ENCODE measurements at places on chromosomes 2 and 18.

DNA sequence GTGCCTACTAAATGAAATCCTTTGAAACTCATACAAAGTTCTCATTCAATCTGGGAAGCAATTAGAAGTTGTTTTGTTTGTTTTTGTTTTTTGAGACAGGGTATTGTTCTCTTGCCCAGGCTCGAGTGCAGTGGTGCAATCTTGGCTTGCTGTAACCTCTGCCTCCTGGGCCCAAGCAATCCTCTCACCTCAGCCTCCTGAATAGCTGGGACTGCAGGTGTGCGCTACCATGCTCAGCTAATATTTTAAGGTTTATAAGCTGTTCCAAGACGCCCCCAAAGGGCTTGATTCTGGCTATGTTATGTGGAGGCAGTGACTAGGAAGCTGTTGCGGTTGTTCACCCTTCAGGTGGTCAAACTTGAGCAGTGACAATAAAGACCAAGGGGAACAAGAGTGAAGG is 48.5 kb downstream of the NAB1 start:
- no peak for DNase-seq

DNA sequence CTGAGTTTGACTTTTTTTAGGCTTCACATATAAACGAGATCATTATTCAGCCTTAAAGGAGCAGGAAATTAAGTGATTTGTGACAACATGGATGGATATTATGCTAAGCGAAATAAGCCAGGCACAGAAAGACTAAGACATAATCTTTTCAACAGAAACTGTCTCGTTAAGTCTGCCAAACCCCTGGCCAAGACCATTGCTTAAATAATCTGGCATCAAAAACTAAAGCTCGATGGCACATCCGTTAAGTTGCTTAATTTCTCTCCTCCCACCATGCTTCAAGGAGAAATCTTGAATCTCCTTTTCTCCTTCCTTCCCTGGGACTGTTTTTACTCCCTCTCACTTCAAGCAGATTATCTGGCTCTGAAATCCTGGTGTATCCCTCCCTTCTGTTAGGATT is 140.3 kb downstream of the GALNT14 start:
- DNase-seq = no peak

- no peak for DNase-seq
Measured at GRCh38 chr2:155021618-155022017, 323.1 kb downstream of the KCNJ3 start.

DNA sequence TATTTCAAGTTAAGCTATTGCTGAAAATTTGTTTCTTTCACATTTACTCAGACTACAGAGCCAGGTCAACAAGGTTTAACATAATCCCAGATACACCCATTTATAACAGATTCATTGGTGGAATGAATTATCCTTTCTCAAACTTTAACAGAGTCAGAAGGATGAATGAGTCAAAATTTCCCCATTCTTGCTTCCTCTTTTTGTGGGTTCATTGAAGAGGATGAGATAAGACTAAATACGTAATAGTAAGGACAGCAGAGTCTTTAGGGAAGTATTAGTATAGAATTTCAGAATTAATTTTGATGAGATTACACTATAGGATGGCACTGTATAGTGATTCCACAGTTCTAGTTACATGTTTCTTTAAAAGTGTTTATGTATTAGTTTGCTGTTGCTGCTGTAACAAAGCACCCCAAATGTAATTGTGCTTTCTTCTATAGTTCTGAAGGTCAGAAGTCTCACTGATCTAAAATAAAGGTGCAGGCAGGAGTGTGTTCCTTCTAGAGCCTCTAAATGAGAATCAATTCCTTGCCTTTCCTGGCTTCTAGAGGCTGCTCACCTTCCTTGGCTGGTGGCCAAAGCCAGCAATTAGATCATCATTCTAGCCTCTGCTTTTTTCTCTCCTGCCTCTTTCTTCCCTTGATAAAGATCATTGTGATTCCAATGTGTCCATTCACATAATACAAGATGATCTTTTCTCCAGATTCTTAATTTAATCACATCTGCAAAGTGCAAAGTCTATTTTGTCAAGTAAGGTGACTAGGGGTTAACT is 309.3 kb upstream of the PIK3C3 start:
- DNase-seq = no peak

- no peak for DNase-seq
Measured at GRCh38 chr2:74093840-74094239, 53.9 kb downstream of the BOLA3 start.

Measured in SW 1271 (cell line).